ENCODE measurements at places on chromosomes 3 and 15.

GRCh38 chr15:29270976-29271375 is 1.4 kb upstream of the NSMCE3 start:
- DNase-seq: no peak

DNA sequence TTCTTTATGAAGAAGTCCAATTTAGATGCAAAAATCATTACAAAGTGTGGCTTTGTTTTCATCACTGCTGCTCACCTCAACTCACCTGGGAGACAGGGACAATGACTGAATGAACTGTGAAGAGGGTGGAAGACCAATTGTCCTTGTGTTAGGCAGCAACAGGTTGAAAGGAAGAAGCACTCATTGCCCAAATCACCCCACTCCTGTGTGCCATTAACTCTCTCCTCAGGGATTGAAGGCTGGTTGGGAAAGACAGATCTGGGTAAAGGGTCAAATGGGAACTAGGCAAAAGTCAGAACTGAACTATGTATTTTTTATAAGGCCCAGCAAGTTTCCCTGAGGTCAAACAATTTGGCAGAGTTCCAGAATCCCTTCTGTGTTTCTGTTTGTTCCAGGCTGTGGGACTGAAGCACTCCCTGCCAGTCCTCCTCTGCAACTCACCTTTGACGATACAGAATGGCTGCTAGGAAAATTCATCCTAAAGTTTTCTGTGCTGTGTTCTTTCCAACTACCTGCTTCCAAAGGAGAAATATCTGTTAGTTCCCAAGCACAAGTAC is 68.6 kb upstream of the CCDC39 start:
- DNase-seq: no peak

DNA sequence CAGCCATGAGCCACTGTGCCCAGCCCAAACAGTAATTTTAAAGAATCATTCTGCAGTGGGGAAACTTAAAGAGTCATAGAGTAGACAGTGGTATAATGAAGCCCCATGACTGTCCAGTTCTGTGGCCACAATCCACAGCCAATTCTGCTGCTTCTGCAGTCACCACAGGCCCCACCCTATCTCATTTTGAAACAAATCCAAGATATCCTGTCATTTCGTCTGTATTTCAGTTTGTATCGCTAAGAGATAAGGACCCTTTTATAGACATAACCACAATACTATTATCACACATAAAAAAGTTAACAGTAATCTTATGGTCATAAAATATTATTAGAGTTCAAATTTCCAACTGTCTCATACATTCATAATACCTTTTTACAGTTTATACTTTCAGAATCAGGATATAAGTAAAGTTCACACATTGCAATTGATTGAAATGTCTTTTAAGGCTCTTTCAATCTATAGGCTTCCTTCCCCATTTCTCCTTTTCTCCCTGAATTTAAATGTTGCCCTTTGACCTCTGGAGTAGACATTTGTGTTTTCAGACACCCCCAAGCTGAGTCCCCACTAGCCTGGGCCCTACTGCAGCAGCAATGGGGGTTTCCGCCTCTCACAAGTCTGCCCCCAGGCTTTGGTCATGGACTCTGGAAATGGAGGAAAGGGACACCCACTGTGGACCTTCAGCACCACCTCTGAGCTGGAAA is 4.2 kb upstream of the NUP210 start:
- no peak for DNase-seq

DNA sequence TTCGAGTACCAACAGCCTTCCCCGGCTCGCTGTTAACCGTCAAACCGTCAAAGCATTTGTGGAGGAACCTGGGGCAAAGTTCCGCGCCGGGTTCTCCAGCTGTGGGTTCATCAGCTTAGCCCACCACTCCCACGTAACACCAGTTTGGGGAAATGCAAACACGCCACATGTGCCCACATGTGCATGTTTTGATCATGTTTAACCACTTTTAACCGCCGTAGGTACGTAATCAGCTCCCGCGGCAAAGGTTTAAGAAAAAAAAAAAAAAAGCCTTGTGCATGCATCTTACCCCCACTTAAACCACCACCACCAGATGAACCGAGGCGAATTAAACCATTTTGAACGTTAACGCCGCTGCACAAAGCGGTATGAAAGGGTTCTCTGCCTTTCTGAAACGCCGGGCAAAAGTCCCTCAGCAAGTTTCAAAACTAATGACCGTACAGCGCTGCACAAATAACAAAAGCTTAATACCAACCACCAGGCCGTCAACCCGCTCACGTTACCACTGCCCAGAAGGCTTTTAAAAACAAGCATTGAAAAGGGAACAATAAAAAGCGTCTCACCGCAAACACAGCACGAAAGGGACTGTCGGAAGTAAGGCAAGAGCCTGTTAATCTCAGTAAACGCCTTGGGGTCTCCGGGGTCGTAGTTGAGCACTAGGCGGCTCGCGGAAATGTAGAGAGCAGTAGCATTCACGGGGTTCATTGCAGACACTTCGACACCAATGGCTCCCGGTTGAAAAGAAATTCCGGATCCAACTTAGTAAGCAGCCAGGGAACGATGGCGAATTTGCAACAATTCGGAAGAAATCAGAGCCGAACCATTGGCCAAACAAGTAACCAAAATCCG is 1.5 kb downstream of the MSL2 start:
- peak; percentile 59 for DNase-seq

DNA sequence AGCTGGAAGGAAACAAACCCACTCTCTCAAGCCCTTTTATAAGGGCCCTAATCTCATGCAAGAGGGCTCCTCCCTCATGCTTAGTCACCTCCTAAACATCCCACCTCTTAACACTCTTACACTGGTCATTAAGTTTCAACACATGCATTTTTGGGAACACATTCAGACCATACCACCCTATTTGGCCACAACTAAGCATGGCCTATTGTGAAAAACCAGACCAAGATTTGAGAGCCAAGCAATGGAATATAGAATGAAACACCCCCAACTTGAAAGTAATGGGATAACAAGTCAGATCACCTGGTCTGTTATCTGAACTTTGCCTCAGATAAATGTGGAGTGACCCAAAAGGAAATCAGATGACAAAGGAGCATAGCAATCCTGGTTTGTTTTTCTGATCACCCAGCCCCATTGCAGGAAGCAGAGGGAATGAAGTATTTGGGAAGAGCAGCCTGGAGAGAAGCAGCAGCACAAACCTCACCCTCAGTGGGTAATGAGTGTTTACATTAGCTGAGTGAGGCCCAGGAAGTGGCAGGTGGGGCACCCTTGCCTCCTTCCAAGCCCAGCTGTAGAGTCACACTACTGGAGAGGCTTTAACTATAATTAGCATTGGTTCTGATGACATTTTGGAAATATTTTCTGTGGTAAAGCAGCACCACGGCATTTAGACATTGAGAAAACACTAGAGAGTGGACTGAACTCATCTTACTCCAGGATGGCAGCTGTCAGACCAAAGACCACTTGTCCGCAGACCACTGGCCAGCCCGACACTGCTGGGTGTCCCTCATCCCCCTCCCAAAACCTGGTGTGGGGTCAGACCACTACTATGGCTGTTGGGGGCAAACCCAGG is 48.8 kb upstream of the PRTG start:
- DNase-seq: no peak

- no peak for DNase-seq
Measured at GRCh38 chr3:53102601-53103147, 27.6 kb downstream of the RFT1 start.

- no peak for DNase-seq
Measured at GRCh38 chr3:101146946-101147345, 153.7 kb upstream of the ABI3BP start.

DNA sequence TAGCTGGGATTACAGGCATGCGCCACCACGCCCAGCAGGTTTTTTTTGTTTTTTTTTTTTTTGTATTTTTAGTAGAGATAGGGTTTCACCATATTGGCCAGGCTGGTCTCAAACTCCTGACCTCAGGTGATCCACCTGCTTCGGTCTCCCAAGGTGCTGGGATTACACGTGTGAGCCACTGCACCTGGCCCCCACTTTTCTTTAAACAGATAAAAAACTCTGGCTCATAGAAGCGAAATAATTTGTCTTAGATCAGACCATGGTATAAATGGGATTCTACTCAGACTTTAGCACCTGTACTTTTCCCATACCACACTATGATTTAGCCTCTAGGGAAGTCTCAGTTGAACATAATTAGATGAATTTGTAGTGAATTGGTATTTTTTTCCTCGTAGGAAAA is 182.4 kb downstream of the AKAP13 start:
- DNase-seq: no peak

- no peak for DNase-seq
Measured at GRCh38 chr15:92168066-92168683, 225.5 kb upstream of the ST8SIA2 start.

GRCh38 chr15:87687523-87687870 is 569.0 kb downstream of the NTRK3 start:
- DNase-seq: no peak

DNA sequence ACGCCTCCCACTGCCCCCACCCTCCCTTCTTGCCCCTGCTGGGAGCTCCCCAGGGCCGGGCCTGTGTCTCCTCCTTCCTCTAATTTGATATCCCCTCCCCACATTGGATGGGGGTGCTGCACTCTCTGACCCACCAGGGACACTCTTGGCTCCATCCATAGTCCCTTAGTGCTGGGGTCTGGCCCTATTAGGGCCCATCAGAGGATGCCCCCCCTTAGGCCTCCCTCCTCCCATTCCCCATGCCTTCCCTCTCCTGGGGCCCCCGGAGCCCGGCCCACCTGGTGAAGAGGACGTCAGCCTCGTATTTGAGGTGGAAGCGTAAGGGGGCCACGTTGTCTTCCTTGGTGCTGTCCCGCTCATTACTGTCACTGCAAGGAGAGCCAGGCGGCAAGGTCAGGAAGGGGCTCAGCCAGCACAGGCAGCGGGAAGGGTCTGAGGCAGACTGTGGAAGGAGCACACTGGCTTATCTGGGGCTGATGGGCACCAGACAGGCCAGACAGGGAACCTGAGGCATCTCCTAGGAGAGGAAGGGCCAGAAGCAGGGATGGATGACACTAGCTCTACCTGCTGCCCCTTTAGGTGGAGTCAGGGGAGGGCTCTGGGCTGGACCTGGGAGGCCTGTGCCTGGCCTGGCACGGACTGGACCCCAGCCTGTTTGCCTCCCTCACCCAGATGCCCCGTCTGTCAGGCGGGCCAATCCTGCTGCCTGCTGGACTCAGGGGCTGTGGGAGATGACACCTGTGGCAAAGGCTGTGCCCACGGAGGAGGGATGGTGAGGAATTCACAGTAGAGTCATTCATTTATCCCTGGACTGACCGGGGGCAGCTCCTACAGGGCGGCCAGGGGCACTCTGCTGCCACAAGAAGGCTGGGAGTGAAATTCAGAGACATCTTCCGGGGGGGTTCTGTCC is 36.2 kb downstream of the FEM1B start:
- DNase-seq: no peak

DNA sequence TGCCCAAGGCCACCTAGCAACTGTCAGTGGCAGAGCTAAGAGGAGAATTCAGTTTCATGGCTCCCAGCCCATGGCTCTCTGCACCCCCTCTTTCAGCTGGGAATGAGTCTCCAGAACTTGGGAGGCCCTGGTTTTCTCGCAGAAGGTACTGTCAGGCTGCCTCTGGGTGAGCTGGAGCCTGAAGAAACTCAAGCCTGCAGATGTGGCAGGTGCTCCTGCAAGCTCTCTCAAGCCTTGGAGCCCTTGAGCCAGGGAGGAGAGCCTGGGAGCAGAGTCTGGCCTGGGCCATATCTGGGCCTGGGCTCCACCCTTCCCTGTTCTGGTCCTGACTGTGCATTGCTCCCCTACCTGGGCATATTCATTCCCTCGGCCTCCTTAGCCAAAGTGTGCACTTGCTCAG is 74.4 kb upstream of the TLE3 start:
- no peak for DNase-seq

DNA sequence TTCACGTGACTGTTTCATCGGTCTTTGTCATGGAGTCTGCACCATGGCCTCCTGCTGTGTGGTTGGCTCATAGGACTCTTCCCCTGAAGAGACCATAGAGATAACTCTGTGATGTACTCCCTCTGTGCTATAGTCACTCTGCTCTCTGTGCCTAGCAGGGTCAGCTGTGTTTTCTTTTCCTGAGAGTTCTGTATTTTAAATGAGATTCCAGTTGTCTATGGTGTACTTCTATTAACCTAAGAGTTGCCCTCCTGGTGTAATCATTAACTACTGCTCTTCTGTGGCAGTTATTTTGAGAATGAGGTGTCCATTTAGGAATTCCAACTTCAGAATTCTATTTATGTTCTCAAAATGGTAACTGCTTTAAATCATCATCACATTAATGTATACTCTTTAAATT is 114.5 kb upstream of the ARPP21 start:
- DNase-seq: no peak

DNA sequence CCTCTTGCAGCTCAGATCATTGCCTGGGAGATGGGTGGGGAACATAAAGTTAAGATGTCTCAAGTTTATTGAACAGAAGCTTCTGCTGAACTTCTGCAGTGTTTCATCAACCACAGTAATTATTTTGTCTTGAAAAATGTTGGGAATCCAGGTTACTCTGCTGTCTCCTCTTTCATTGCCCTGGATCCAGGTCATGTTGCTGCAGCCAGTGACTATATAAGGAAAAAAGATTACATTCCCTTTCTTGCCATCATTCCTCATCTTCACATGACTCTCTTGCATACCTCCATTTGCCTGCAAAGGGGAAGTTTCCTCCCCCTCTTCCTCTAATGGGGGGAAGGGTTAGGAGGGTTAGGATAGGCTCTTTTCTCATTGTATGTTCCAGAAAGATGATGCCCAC is 15.1 kb downstream of the GMNC start:
- DNase-seq: no peak

GRCh38 chr15:82712036-82712435 is 2.4 kb upstream of the AP3B2 start:
- no peak for DNase-seq

DNA sequence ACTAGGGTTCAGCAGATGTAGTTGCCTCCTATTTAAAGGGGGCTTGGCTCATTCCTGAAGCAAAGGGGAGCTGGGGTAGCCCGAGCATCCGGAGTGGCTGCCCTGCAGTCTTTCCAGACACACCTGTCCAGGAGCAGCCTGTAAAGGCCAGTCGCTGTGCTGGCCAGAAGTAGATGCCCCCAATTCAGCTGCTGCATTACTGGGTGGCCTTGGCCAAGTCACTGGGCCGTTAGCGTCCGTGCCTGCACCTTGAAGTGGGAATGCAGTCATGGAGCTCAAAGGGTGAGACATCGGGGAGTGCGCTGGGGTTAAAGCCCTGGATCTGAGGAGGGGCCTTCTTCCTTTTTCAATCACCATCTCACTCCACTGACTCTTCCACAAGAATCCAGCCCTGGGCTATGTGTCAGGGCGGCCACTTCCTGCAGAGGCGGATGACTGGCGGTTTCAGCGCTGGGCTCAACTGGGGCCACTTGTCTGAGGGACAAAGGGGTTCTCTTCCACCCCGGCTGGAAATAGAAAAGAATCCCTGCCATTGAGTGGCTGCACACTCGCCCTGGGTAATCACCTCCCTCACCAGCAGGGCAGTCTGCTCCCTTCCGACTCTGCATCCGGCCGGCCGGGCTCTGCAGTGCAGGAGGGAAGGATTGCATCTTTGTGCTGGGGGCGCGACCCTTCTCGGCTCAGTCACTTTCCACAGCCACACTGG is 11.8 kb downstream of the ALDH1A3 start:
- no peak for DNase-seq
